ENCODE measurements at places on chromosomes 2 and 18.
A peak's percentile ranks its signal among the peaks of the same experiment; 100 is the strongest.

GRCh38 chr2:69306393-69306821 lies 80.6 kb downstream of the GFPT1 start:
- no peak for DNase-seq

- DNase-seq, result no peak
Measured at GRCh38 chr2:160790738-160791137, 297.1 kb upstream of the RBMS1 start.

DNA sequence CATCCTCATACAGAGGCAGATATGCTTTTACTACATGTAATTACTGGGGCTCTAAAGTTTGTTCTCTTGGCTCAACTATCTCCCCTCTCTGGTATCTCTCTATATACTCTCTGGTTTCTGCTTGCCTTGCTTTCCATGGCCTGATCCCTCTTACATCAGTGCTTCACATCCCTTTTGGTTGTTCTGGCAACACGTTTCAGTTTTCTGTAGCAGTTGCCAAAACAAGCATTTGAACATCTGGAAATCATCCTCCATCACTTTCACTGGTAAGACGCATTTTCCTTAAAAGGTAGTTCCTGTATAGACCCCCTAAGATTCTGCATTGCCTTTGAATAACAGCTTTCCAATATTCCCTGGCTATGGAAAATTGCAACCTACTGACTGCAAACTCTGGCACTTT lies 25.9 kb downstream of the COL5A2 start:
- no peak for DNase-seq

DNA sequence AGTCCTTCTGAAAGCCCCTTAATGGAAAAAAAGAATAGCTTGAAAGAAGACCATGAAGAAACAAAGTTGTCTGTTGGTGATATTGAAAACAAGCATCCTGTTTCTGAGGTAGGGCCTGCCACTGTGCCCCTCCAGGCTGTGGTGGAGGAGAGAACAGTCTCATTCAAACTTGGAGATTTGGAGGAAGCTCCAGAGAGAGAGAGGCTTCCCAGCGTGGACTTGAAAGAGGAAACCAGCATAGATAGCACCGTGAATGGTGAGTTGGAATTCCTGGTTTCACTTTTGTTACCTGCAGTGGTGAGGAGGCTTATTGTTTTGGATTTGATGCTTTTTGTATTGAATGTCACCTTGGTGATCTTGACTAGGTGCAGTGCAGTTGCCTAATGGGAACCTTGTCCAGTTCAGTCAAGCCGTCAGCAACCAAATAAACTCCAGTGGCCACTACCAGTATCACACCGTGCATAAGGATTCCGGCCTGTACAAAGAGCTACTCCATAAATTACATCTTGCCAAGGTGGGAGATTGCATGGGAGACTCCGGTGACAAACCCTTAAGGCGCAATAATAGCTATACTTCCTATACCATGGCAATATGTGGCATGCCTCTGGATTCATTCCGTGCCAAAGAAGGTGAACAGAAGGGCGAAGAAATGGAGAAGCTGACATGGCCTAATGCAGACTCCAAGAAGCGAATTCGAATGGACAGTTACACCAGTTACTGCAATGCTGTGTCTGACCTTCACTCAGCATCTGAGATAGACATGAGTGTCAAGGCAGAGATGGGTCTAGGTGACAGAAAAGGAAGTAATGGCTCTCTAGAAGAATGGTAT lies 13.3 kb downstream of the SLC20A1 start:
- DNase-seq, result no peak

- no peak for DNase-seq
Measured at GRCh38 chr2:241612156-241613016, 24.6 kb downstream of the THAP4 start.

DNA sequence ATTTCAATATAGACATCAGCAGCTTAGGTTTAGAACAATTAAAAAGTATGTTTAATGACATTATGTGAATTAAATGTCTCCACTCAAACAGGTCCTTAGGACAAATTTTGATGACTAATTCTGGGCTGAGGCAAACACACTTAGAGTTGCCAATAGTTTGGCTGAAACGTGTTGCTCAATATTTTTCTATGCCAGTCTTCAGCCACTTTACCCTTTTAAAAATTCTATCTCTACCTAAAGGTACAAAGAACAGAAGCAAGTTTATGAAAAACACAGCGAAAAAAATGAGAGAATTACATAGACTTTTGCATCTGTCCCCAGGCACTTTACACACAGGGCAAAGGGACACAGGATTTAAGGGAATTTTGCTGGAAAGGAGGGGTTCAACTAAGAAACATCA lies 4.5 kb downstream of the IDH1 start:
- DNase-seq, result no peak

- DNase-seq, result no peak
Measured at GRCh38 chr2:63818271-63818670, 23.4 kb upstream of the UGP2 start.

- DNase-seq, result no peak
Measured at GRCh38 chr2:169116327-169116726, 47.0 kb downstream of the DHRS9 start.

DNA sequence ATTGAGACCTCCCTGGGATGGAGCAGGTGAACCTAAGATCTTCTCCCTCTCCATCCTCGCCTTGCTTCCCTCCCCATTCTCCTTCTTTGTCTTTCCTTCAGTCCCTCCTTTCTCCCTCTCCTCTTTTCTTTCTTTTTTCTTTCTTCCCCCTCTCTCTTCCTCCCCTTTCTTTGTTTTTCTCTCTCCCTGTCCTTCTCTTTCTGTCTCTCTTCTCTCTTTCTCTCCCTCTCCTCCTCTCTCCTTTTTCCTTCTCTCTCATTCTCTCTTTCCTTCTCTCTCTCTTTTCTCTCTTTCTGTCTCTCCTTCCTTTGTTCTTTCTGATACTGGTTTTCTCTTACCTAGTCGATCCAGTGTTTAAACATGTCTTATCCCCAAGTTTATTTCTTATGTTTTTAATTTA lies 10.7 kb downstream of the MREG start:
- DNase-seq, result no peak

DNA sequence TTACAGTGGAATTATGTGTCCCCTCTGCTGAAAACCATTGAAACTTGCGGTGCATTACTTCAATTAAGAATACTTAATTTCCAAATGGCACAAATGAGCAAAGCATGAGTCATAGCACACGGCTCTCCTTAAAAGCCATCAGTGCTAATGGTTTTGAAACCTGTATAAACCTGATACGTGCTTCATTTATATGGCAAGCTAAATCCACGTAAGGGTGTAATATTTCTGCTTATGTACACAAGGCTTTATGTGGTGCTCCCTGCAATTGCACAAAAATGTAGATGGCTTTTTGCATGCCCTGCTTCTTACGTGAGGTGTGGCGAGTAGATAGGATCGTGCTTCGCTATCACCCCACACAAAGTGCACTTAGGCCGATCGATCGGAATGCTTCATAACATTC lies 840.9 kb downstream of the GALR1 start:
- DNase-seq, result no peak

DNA sequence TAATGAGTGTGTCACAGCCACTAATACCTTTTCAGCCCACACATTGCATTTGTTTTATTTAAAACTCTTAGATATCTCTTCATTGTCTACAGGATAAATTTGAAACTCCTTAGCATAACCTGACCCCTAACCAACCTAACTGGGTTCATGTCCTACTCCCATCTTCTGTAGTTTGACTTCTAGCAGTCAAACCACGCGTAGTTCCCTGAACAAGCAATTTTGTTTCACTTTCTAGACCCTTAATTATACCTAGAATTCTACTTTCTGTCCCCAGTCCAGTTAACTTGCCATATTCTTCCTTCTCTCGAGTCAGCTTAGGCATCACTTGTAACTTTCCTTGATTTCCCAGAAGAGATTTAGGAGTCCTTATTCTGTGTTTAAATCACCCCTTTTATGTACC lies 55.1 kb downstream of the RBBP8 start:
- DNase-seq, result no peak

GRCh38 chr2:66601624-66602023 lies 166.7 kb downstream of the MEIS1 start:
- DNase-seq, result no peak

GRCh38 chr2:3377279-3377611 lies 373 bp downstream of the EIPR1 start:
- DNase-seq, result no peak

GRCh38 chr18:56723706-56724105 lies 72.5 kb downstream of the WDR7 start:
- no peak for DNase-seq

DNA sequence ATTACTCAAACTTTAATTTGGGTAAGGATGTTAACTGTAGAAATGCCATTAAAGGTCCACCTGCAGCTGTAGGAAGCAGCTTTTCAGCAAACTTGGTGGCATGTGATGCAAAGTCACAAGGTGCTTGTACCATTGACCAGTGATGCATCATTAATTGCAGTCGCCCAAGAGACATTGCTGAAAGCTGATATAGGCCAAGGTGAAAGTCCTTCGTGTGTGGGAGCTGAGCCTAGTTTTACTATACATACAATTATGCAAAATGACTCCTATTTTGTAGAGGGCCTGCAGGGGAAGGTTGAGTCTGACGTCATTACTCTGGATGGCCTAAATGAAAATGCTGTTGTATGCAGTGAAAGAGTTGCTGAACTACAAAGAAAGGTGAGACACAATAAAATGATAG lies 40.5 kb downstream of the ALMS1 start:
- DNase-seq, result no peak

DNA sequence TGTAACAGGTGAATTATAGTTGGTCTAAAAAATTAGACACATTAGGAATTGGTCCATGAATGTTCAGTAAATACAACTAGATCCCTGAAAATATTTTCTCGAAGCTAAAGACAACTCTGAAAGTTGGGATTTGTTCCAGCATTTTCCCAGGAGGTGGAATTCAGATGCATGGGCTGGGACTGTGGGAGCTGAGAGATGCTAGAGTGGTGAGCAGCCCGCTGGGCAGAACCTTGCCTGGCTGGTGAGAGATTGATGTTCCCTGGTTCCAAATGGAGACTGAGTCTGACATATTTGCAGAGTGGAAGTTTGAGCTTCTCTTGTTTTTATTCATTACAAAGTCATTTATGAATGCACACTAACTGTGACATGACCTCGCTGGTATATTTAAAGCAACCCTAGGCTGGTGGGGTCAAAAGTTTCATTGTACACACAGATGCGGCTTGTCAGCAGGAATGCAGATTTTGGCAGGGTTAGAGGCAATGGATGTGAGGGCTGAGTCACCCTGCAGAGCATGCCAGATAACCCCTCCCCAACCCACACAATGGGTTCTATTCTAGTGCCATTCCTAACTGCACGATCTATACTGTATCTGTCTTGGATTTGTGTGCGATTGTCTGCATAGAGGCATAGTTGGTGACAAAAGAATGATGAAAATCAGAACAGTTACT lies 23.5 kb upstream of the TMEM178A start:
- DNase-seq, result no peak

DNA sequence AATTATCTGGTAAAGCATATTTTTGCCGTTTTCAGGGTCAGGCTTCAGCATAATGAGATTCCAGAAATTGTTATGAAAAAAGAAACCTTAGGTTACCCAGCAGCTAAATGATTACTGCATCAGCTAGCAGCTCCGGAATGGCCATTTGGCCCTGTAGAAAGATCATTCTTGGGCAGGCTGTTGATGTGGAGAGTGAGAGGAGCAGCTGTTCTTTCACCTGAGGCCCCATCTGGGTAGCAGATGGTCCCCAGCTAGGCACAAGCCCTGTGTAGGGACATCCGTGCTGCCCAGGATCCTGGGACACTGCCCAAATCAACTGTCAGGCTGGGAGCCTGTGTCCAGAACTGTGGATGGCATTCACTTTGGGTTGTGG lies 61.8 kb downstream of the NEDD4L start:
- no peak for DNase-seq

- DNase-seq, result no peak
Measured at GRCh38 chr2:232162187-232162586, 200.7 kb downstream of the DIS3L2 start.

DNA sequence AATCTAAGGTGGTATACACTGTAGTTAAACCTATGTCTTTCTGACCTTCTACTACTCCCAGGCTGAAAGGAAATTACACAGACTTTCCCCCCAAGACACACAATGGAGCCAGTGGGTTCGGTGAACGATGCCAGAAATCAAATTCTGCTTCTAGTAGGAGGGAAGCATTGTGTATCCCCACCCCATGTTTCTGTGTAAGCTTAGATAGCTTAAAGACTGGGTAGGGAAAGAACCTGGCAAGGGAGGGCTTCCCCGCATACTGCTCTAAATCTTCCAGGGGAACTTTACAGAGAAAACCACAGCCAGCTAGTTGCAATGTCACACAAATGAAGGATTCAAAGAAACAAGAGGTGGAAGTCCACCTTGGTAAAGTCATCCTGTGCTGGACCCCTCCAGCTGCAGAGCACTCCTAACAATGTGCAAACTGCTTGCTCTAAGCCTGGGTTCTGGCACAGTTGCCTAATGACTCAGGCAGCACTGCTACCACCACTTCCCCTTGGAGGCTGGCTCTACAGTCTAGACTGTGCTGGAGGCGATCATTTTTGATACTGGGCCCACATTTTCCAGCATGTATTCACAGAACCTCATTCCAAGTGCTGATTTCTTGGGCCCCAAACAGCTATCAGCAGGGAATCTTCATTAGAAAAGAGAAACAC lies 47.5 kb downstream of the TRIB2 start:
- no peak for DNase-seq

DNA sequence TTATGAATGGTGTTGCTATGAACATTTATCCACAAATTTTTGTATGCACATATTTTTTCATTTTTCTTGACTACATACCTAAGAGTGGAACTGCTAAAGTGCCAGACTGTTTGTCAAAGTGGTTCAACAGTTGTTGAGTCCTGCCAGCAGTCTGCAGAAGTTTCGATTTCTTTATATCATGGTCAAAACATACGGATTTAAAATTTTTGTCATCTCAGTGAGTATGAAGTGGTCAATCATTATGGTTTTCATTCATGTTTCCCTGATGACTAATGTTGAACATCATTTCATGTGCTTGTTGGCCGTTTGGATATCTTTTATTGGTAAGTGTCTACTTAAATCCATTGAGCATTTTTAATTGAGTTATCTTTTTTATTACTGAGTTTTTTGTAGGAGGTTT lies 39.2 kb downstream of the CCDC138 start:
- DNase-seq, result no peak

DNA sequence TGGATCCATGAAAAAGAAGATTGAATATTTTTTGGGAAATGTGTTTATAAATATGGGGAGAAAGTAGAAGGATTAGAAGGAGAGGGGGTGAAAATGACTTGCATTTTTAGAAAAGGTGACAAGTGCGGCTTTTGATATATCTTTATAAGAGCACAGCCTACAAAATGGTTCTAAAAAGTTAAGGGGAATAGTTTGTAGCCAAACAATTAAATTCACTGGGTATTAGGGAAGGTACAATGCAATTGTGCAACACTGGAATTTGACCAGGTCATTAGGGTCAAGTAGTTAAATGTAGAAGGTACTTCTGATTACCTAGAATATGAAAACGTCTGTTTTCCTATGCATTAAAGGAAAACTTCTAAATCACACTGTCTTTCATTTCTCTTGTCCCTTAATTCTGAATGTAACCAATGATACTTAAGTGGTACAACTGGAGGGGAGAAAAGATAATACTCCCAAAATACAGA lies 44.5 kb upstream of the SERTAD2 start:
- peak; percentile 20 for DNase-seq

GRCh38 chr18:49021433-49022129 lies 70.8 kb upstream of the SMAD7 start:
- peak; percentile 69 for DNase-seq
